ENCODE measurements at places on chromosomes 2 and 18.

GRCh38 chr18:286515-287310 lies 18.9 kb upstream of the THOC1 start:
- no peak for DNase-seq

GRCh38 chr2:10471955-10472354 lies 23.8 kb upstream of the ODC1 start:
- DNase-seq, result no peak

- no peak for DNase-seq
Measured at GRCh38 chr2:238093181-238094140, 6.7 kb upstream of the ESPNL start.

- no peak for DNase-seq
Measured at GRCh38 chr2:6524691-6525474, 340.8 kb downstream of the CMPK2 start.

DNA sequence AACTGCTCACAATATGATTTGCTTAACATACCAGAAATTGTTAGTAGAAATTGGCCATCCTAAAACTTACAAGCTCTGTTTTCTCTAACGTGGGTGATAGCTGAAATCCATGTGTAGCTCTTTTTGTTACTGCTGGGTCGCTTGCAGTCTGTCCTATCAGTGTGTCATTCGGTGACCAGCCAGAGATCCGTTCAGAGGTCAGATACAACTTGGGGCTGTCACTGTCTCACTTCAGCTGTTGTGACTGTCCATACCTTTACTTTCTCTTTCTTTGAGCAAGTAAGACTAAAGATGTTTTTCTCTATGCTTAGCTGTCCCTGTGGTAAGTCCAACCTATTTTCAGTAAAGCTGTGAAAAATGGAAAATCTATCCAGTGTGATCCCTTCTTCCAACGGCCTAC lies 282.9 kb upstream of the KCNH7 start:
- DNase-seq, result no peak

DNA sequence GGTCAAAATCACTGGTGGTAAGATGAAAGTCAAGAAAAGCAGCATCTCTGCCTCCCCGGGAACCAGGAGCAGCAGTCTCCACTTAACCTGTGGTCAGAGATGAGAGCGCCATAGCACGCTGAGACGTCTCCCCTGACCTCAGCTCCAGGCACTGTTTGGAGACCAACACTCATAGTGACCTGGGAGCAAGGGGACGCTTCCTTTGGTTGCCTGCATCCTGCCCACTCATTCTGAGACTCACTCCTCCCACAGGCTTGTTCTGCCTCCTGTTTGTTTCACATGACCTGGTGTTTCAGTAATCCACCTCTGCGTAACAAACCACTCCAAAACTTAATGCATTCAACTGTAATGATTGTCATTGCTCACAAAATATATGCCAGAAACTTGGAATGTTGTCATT lies 139.3 kb downstream of the ACOXL start:
- DNase-seq, result no peak

DNA sequence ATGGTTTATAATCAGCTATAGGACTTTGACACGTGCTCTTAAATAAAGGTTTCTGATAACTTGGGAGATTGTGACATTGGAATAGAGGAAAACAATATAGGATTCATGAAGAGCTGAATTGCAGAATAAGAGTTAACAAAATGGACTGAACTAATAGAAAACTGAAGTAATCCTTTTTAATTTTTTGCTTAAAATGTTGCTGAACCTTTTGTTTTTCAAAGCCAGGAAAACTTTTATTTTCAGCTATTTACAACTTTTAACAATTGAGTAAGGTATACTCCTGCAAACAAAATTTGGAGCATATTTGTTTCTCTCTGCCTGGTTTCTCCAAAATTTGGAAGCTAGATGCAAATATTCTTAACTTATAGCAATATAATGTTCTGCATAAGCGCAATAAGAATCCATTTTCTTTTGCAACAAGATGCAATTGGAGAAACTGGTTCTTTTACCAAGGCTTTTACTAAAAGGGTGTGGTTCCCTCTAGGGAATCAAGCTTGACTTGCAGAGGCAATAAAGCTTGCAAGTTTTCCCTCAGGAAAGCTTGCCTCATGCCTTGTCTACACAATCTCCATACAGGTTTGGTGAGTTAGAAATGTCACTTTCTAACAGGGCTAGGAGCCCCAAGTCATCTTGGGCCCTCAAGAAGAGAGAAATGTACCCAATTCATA lies 10.3 kb upstream of the PDK1 start:
- DNase-seq, result no peak
